ENCODE measurements at places on chromosomes 2 and 18. TPM values are rescaled to one million over a fixed set of nuclear protein-coding genes. Genes with fewer than 3 reads are reported as not detected.

DNA sequence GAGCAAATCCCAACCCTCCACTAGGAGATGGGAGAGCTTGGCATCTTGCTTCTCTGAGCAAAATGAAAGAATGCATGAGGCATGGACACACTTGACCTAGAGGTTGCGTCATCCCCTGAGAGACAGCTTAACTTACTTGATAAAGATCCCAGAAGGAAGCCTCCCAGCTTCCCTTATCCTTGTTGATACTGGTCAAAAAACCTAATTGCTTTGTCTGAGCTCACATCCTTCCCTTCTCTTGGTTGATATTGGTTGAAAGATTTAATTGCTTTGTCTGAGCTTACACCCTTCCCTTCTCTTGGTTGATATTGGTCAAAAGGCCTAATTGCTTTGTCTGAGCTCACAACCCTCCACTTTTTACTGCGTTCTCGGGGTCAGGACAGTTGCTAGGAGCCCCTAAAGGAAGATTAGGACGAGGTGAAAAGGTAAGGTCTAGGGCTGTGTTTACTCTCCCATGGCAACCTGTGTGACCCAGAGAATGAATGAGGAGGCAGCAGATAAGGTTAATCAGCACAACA, 12.2 kb upstream of the BOD1L2 start:
- no peak overlapping the region for H3K27ac ChIP-seq
- no peaks in the 10 kb centered on the region for H3K27me3 ChIP-seq
- no peak overlapping the region for H3K4me3 ChIP-seq
- no peak for DNase-seq

DNA sequence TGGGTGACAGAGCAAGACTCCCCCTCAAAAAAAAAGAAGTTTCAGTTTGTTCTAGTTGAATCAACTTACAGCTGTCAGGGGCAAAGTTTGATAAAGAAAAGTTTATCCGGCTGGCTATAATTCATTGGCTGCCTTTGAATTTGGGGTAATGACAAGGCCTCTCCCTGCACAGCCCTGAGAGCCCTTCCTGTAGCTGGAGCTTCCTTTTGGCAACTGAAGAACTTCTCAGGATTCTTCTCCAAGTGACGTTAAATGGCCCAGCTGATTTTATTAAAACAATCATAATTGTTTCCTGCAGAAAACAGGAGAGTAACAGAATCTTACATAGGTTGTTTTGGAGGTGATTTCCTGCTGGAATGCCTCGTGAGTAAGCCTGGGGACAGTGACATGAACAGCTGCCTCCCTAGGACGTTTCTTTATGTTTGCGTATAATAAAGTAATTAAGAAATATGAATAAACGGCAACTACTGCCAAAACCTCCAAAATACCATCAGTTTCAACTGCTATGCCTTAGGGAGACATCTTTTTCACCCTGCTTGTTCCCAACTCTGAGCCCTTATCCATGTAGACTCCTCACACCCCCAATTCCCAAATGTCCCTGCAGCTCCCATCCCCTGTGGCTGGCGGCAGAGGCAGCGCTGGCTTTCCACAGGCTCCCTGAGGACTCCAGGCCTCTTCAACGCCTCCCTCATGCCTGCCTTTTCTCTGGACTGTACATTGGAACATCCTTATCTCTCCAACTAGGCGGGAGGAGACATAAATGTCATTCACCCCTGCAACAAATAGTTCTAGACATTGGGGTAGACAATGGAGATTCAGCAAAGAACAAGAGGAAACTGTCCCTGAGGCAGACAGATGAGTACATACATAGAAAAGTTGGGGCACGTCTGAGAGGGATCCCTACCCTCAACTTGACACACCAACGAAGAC, 59.2 kb upstream of the FZD7 start:
- no peaks in the 10 kb centered on the region for H3K27me3 ChIP-seq
- H3K36me3 ChIP-seq, result no peaks in the 10 kb centered on the region
- H3K27ac ChIP-seq, result no peak overlapping the region
- no peaks in the 10 kb centered on the region for H3K4me1 ChIP-seq
- peak; percentile 57 for DNase-seq
- H3K4me3 ChIP-seq, result no peak overlapping the region

- H3K4me1 ChIP-seq, result no peaks in the 10 kb centered on the region
- H3K36me3 ChIP-seq, result no peaks in the 10 kb centered on the region
- H3K4me3 ChIP-seq, result no peak overlapping the region
- no peaks in the 10 kb centered on the region for H3K27me3 ChIP-seq
These were observed 102.1 kb upstream of the SH3BP4 start for GRCh38 chr2:234849678-234850077.

DNA sequence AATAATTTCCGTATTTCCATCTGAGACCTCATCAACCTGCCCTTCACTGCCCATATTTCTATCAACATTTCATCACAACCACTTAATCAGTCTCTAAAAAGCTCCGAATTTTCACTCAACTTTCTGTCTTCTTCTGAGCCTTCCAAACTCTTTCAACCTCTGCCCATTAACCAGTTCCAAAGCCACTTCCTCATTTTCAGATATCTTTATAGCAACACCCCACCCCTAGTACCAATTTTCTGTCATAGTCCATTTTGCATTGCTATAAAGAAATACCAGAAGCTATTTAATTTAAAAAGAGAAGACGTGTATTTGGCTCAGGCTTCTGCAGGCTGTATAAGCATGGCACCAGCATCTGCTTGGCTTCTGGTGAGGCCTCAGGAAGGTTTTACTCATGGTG, 107.0 kb downstream of the PTGR3 start:
- no peak overlapping the region for H3K4me3 ChIP-seq
- no peaks in the 10 kb centered on the region for H3K36me3 ChIP-seq
- H3K4me1 ChIP-seq, result no peaks in the 10 kb centered on the region

DNA sequence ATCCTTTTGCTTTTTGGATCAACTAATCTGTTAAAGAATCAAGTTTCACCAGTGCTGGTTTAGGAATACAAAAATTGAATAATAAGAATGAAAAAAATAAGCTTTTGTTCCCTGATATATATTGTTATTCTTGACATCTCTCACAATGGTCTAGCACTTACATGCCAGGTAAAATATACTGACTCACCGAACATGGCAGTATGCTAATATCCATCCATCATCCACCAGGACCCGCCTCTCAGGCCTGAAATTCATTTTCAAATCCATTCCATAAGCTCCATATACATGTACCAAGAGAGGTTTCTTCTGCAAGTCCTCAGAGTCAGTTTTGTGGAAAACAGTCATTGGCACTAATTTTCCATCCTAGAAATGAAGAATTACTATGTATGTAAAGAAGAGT, 32.5 kb downstream of the PREPL start:
- DNase-seq, result no peak
- H3K27ac ChIP-seq, result no peak overlapping the region
- H3K36me3 ChIP-seq, result peaks cover under 1% of the 10 kb centered on the region
- no peaks in the 10 kb centered on the region for H3K27me3 ChIP-seq
- peaks cover 10% of the 10 kb centered on the region for H3K4me1 ChIP-seq

GRCh38 chr2:35293261-35293660, 1062.3 kb upstream of the CRIM1 start:
- no peak overlapping the region for H3K4me3 ChIP-seq
- H3K27ac ChIP-seq, result no peak overlapping the region
- no peaks in the 10 kb centered on the region for H3K36me3 ChIP-seq

- DNase-seq, result no peak
- no peak overlapping the region for H3K27ac ChIP-seq
- H3K4me1 ChIP-seq, result no peaks in the 10 kb centered on the region
- no peak overlapping the region for H3K4me3 ChIP-seq
- no peaks in the 10 kb centered on the region for H3K36me3 ChIP-seq
- H3K27me3 ChIP-seq, result no peaks in the 10 kb centered on the region
These were observed 19.6 kb upstream of the ALMS1 start for GRCh38 chr2:73366060-73366459.

GRCh38 chr2:140975237-140975636, 1155.6 kb downstream of the LRP1B start:
- no peak overlapping the region for H3K4me3 ChIP-seq
- H3K4me1 ChIP-seq, result no peaks in the 10 kb centered on the region
- no peak for DNase-seq
- H3K36me3 ChIP-seq, result no peaks in the 10 kb centered on the region

DNA sequence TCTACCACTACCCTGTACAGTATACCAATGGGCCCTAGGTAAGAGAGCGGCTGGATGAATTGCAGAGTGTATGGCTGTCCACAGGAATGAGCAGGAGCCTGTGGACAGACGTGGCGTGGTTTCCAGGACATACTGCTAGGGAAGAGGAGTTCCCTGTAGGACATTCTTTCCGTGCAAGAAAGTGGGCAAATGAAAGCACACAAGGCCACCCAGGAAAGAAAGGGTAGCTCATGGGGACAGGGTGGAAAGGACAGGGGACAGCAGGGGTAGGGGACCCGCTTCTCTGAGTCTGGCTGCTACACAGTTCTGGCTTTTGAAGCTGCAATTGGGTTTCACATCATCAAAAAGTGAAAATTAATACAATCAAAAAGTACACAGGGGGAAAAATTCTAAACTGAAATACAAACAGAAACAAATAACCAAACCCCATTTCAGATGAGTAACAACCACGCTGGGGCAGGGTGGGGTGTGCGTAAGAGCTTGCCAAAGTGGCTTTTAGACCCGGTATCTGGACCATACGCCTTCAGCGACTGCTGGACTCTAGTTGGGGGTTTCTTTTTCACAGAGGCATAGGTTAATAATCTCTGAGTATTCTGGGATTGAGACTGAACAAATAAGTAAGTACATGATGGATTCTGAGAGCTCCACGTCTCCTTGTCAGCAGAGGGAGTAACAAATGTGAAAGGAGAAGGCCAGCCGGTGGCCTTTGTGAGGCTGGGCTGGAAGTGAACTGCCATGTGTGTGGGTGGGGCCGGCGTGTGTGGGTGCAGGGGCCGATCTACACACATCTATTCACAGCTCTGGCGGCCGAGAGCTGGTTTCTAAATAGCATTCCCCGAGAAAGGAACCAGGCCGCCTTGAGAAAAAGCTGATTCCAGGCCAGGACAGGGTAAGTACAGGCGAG, 84.0 kb downstream of the HDAC4 start:
- H3K36me3 ChIP-seq, result no peaks in the 10 kb centered on the region
- H3K27ac ChIP-seq, result no peak overlapping the region
- DNase-seq, result peak; percentile 54
- no peak overlapping the region for H3K4me3 ChIP-seq
- H3K4me1 ChIP-seq, result peaks cover 4% of the 10 kb centered on the region
- H3K27me3 ChIP-seq, result no peaks in the 10 kb centered on the region

DNA sequence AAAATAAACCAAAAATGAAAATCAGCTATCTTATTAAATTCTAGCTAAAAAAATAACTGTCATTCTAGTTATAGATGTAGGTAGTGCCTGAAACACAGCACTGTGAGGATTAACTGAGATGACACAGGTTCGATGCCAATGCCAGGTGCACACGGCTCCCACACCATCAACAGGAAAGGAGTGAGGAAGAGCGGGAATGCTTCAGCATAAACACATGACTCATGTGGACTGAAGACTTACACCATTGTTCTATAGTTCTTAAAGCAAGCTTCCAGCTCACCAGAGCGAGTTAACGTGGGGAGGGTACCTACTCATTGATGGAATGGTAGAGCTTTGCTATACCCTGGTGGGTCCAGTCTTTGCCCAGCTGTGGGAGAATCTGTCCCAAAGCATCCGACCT, 76.7 kb downstream of the EMILIN2 start:
- H3K4me1 ChIP-seq, result no peaks in the 10 kb centered on the region
- peaks cover 86% of the 10 kb centered on the region for H3K36me3 ChIP-seq
- no peak for DNase-seq
- H3K27me3 ChIP-seq, result no peaks in the 10 kb centered on the region
- no peak overlapping the region for H3K27ac ChIP-seq
- H3K4me3 ChIP-seq, result no peak overlapping the region

DNA sequence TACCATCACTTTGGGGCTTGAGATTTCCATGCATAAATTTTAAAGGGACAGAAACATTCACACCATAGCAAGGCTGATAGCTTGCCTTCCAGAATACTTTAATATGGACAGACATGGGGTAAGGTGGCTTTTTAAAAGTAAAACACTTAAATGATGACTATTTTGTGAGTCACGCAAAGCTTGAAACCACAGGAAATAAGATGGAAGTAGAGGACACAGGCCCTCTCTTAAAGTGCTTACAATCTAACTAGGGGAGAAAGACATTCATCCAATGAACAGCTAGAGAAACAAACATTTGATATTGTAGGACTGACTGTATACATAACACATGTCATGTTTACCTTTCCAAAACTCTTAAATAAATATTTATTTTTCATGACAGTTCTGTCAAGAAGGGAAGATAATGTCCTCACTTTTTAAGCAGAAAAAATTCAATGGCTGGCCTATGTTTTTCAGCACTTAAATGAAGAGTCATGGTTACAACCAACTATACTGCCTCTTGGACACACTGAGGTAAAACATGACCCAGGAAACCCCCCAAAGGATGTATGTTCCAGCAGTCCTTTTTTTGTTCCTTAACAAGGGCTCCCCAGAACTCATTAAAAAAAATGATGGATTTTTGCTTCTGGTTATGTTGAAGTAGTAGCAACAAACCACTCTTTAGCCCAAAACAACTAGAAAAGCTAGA, 120.0 kb upstream of the RBMS1 start:
- H3K4me3 ChIP-seq, result no peak overlapping the region
- H3K36me3 ChIP-seq, result no peaks in the 10 kb centered on the region
- no peaks in the 10 kb centered on the region for H3K4me1 ChIP-seq
- no peaks in the 10 kb centered on the region for H3K27me3 ChIP-seq
- H3K27ac ChIP-seq, result no peak overlapping the region

- H3K36me3 ChIP-seq, result no peaks in the 10 kb centered on the region
- no peaks in the 10 kb centered on the region for H3K27me3 ChIP-seq
- H3K4me3 ChIP-seq, result no peak overlapping the region
- H3K27ac ChIP-seq, result no peak overlapping the region
These were observed 42.4 kb upstream of the DDX18 start for GRCh38 chr2:117771969-117772630.

DNA sequence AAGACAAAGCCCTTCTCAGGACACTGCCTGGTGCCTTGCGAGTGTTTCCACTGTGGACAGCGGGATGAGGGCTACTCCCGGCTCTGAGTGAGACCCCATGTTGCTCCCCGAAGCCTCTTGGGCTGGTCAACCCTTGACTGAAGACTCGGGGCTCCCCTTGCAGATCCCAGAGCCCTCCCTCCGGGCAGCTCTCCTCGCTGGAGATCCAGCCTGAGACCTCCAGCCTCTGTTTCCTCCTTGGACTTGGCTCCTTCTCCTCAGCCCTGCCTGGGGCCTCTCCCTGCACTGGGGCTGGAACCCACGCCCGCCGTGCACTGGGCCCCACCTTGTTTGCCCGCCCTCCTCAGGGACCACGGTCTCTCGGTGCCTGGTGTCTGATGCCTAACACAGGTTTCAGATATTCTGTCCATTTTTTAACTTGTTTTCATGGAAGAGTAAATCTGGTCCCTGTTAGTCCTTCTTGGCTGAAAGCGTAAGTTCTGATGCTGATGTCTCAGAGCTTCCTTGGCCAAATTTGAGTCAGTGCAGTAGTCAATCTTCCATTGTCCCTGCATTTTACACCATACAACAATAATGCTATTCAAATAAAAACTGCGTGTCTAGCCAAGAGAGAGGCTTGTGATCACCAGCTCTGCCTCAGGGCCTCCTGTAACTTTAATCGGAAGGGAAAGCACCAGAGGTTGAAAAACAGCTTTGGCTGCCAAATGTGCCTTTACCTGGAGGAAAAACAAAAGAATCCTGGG, 139.3 kb upstream of the CTDP1 start:
- no peaks in the 10 kb centered on the region for H3K27me3 ChIP-seq
- no peaks in the 10 kb centered on the region for H3K4me1 ChIP-seq
- no peak overlapping the region for H3K27ac ChIP-seq
- no peak overlapping the region for H3K4me3 ChIP-seq

POTEI gene
- not detected for total RNA-seq

ANKRD30BL gene
- not detected for total RNA-seq

ADD2 gene
- 2.9 TPM for total RNA-seq

IL37 gene
- not detected for total RNA-seq
